NCI-H1092 (cell line): ENCODE measurements at places on chromosomes 3 and 15.

- no peak for DNase-seq
These were observed 151.3 kb downstream of the OR4M2 start for GRCh38 chr15:22231603-22232002.

DNA sequence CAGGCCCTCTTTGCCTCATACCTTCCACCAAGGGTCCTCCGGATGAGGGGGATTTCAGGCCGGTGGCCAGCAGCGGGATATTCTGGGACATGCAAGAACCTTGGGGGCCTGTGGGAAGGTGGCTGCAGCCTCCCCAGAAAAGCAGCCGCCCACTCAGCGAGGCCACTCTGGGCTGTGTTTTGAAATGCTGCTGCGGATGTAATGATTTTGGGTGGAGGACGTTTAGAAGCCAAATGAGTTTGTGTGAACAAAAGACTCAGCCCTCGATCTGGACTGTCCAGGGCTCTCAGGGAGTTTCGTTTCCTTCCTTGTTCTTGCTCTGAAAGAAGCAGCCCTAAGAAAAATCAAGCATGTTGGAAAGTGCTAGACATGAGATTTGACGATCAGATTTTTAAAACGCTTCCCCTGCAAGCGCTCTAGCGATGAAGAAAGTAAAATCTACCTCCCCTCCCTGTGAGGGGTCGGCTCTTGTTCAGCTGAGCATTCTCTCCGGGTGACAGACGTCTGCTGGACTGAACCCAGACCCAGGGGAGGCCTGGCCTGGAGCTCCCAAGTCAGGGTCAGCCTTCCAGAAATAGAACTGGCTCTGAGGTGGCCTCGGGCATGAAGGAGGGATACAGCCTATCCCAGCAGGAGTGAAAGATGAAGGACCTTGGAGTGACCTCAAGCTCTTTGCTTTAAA, 12.9 kb downstream of the HEG1 start:
- no peak for DNase-seq

DNA sequence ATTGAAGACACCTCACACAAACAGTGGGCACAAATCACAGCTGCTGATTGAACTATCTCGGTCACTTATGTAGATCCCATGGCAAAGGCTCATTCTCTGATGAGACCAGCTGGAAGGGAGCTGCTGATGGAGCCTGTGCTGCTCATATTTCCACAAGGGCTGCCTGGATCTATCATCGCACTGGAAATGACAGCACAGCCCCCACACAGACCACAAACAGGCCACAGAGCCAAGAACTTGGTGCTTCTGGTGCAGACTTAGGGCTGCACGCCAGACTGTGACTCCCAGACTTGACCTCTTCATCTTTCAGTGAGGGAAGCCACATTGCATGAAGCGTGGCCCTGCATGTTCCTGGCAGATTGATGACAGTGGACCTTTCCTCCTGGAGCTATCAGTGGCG, 197.6 kb downstream of the MINAR1 start:
- no peak for DNase-seq

GRCh38 chr3:174098746-174099145, 701.2 kb downstream of the NLGN1 start:
- DNase-seq = no peak

DNA sequence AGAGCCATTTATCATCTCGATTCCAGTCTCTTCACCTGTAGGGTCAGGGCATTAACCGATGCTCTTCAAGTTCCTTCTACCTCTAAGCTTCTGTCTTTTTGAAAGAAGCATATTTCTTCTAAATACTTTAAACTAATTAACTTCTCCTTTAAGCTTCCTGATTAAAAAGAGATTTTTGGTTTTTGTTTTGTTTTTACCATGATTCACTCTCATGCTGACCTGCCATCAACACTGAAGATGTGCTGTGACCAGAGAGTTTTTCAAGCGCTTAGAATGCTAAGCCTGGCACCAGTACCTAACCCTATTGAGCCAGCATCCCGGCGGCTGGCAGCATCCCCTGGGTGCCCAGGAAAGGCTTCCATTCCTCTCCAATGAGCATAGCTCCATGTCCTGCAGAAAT, 89.3 kb downstream of the FOXP1 start:
- no peak for DNase-seq

GRCh38 chr3:194854659-194855390, 169.1 kb downstream of the FAM43A start:
- DNase-seq = no peak

DNA sequence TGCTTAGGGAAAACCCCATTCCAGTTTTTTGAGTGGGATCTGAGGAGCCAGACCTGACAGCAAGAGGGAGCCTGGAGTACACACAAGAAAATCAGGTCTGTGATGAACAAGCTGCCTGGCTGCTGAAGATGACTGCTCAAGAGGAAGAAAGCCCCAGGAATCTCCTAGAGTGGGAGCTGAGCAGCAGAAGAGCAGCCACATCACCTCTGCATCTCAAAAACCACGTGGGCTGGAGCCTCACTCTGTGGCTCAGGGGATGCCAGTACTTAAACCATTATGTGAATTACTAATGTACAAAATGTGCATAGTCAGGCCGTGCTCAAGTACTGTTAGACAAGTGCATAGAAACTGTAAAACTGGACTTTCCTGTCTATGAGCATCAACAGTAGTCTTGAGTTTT, 52.4 kb downstream of the SLC9A9 start:
- DNase-seq = no peak

DNA sequence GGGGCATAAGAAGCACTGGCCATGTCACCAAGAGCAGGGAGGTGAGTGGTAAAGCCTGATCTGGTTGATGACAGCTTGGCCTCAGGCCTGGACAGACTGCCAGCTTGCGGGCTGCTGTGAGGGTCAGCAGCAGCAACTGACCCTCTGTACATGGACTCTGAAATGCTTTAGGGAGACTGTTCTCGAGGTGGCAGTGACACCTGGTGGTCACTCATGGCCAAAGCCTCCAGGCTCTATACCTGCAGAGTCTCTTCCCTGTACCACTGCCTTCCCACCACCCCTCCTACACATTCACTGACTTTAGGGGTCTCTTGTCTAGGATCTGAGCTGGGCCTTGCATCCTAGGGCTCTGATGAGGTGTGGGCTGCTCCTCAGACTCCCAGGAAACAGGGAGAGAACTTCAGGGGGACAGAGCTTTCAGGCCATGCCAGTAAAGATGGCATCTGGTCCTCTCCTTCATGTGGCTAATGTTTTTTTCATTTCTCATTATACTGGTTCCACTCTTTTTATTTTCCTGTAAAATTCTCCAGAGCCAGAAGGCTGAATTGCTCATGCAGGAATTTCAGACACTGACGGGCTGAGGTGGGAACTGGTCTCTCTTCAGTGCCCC, 17.2 kb upstream of the TIMP4 start:
- DNase-seq = no peak

- DNase-seq = no peak
These were observed 91.3 kb downstream of the SHQ1 start for GRCh38 chr3:72756900-72757299.

DNA sequence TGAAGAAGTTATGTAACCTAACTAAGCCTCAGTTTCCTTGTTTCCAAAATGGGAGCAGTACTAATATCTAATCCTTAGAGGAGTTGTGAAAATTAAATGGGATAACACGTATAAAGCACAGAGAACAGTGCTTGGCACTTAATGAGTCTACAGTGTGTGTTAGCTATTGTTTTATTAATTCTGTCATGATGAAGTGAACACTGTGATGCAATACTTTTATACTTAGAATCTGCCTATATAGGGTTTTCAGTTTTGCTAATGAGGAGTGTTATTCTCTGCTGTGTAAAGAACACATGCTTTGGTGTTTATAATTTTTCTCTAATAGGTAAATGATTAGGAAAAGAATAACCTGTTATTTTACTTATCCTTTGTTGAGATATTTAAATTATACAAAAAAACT, 65.2 kb downstream of the MBNL1 start:
- no peak for DNase-seq

DNA sequence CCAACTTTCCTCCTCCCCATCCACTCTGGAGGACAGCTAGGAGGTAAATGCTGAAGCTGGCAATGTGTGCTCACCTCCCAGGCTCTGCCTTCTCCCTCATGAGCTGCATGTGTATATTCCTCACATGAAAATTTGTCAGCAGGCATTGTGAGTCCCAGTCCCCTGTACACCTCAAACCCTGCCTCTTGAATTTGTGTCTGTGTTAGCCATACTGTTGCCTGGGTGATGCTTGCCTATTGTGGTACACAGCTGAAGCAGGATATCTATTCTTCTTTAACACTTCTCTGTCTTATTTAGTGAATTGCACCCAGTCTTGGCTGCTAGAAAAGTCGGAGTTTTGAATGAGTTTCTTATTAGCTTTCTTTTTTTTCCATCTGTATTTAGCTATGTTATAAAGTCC, 586.0 kb upstream of the TGFBR2 start:
- DNase-seq = no peak

GRCh38 chr3:129122412-129123011, 908 bp upstream of the RAB43 start:
- no peak for DNase-seq

DNA sequence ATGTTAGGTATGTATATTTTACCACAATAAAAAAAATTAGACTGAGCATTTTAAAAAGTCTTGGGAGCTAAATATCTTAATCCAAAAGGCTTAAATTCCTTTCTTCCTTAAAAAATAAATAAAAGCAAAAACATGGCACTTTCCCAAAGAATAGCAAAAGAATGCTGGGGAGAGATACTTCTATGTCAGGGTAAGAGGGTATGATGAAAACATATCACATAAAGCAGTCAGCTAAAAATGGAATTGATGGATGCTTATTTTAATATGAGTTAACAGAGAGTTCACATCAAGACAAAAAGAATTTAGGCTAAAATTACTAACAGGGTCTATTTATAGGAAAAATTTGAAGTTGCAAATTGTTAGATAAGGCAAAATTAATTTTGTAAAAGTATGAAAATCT, 141.0 kb downstream of the MYLK start:
- DNase-seq = no peak

- DNase-seq = no peak
These were observed 499.0 kb downstream of the DIPK2A start for GRCh38 chr3:144470666-144471065.

DNA sequence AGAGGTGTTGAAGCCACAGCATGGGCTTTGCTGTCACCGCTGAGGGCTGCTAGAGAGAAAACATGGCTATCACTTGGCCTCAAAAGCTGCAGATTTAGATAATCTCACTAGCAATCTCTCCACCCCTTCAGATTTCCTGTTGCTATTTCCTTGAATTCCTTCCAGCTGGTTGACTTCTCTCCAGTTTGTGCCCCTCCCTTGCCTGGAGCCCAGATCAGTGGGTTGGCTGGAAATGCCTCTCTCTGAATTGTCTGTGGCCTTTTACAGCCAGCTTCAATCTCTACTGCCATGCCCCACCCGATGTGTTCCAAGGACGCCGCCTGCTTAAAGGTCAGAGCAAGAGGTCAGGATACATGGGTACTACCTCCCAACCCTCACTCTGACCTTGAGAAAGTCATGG, 294.1 kb downstream of the NTRK3 start:
- no peak for DNase-seq

- DNase-seq = no peak
These were observed 34.0 kb downstream of the ARIH2 start for GRCh38 chr3:48952510-48953118.

GRCh38 chr3:109023656-109024254, 70.1 kb upstream of the GUCA1C start:
- peak; percentile 14 for DNase-seq

DNA sequence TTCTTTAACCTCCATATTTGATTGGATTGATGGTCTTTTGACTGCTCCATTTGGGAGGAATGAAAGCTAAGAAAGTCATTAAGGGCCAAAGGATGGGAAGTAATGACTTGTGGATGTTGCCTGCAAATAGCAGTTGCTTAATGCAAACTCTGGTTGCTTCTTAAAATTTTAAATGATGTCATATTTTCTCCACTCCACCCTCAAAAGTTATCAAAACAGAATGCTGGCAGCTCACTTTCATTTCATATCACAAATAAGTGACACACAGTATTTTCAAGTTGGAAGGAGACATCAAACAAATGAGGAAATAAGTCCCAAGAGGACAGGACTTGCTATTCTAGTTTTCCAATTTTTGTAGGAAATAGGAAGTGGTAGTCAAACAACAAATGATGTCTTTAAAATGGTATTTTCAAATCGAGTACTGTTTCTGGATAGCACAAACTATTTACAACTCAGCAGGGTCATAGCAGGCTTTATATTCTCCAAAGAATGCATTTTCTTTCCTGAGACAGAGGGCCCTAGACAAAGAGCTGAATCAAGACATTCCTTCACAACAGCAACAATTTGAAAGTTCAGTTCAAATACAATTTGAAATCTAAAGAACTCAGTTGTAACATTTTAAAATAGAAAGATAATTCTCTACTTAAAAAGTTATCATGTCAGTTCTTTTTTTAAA, 165.1 kb upstream of the UBE2E1 start:
- DNase-seq = no peak

DNA sequence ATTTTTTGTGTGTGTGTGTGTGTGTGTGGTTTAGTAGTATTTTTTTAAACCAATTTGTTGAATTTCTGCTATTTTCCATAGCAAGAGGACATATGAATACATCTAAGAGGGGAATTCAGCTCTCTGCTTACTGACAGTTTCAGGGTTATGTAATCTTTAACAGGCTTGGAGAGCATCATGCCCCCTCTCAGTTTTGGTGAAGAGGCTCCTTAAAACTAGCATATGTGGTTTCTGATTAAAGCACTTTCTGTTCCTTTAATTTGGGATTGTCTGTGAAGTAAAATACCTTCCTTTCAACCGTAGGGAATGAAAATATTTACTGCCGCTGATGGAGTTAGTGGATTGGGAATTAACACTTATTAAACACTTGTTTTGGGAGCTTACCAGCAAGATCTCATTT, 19.4 kb upstream of the NFKBIZ start:
- no peak for DNase-seq

DNA sequence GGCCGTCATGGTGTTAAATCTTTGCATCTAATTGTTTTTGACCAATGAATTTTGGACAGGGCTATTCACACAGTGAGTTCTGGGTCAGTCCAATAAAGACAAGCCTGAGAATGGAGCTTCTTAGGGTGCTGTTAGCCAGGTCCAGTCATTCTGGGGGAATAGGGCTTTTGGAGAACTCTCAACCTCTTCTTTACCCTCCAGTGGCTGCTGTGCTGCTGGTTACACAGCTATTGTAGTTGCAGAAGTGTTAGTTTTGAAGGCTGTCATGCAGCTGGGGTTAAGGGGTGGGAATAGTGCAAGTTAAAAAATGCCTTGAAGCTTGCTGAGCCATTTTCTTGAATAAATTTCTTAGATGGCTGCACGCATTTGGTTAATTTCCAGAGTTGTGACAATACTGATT, 89.9 kb downstream of the CHD2 start:
- no peak for DNase-seq

DNA sequence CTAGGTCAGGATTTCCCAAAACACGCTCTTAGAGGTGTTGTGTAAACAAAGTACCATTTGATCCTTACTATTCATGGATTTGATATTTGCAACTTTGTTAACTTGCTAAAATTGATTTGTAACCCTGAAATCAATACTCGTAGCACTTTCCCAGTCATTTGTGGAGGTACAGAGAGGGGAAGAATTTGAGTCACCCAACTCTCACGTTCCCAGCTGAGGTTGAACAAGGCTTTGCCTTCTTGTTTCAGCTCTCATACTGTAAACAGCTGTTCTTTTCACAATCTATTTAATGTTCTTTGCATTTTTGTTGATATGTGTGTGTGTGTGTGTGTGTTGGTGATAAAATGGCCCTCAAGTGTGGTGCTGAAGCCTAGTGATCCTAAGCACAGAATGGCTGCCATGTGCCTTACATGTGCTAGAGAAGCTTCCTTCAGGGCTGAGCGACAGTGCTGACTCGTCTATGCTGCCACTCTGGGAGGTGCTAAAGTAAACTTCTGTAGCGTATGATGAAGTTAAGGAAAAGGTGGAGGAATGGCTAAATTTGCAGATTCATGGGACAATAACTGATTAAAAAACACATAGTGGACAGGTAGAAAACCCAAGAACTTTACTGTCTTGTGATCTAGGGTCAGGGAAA, 173.2 kb downstream of the APBA2 start:
- DNase-seq = no peak

GRCh38 chr3:136270179-136270578, 20.0 kb downstream of the PCCB start:
- DNase-seq = no peak
